Midbrain (tissue), 1 donor: ENCODE measurements at places on chromosomes 12 and 14.

- DNase-seq, result no peak
Observed at GRCh38 chr14:67757175-67757574, 55.5 kb downstream of the RDH12 start.

DNA sequence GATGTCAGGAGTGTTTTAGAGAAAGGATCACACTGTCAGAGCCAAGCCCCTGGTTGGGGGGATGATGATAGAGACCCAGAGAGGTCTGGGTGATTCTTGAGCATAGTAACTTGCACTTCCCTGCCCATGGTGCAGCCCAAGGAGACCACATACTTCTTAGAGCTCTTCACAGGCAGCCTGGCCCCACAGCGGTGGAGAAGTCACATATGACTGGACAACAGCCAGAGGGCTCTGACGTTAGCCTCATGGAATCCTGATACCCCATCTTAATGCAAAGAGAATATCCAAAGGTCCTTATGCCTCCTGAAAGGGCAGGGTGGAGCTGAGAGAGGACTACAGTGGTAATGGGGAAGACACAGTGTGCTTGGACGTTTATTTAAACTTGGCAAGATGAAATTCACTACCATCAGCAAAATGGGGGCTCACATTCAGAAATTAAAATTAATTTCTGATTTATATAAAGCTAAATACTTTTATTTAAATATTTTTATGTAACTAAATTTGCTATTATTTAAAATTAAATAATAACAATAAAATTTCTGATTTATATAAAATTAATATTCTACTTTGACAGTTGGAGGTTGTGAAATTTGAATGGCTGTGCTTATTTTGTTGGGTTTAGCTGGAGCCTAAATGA lies 131.3 kb downstream of the KTN1 start:
- DNase-seq, result no peak

- peak; percentile 92 for DNase-seq
Observed at GRCh38 chr12:122116707-122117535, 38.4 kb downstream of the MLXIP start.

GRCh38 chr12:112218150-112218549 lies 92.8 kb downstream of the TRAFD1 start:
- DNase-seq, result no peak

DNA sequence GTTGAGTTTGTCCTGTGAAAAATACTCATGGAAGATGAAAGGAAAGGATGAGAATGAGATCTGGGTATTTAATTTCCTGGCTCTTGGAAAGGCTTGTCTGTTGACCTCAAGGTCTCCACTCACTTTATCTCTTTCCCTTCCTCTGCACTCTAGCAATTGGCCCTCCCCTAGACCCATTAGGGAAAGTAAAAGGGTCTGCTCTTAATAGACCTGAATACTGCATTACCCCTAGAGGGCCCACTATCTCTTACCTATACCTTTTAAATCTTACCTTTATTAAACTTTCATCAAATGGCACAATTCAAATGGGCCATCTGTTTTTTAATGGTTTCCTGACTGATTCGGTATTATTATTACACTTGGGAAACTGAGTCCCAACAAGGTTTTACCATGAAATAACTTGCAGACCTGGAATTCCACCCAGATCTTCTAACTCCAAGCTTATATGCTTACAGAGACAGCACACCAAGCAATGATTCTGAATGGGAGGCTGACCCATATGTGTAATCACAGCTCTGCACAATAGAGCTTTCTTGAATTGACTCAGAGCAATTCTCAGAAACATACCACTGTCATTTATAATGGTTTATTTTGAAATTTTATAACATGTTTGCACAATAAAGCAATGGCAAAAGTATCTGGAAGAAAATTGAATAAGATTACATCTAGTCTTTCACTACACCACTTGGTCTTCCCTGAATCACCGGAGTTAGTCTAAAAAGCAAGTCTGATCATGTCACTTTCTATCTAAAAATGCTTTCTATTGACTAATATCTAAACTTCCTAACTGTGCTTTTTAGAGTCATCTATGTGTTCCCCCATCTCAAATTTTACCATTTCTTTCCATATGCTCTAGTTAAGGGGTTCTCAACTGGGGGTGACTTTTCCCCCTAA lies 618.5 kb downstream of the NRXN3 start:
- no peak for DNase-seq
